ENCODE measurements at places on chromosomes 3 and 15. TPM values are rescaled to one million over a fixed set of nuclear protein-coding genes. Genes with fewer than 3 reads are reported as not detected.

Gene EPHB3
- 0.51 TPM for total RNA-seq

Gene SLC35G2
- total RNA-seq, result 2.4 TPM

Gene MAGI1
- 27.2 TPM for total RNA-seq

Gene HTR3E
- not detected for total RNA-seq

Gene CRABP1
- total RNA-seq, result not detected

Gene STAC
- total RNA-seq, result 0.19 TPM

Gene GOLGA6L4
- total RNA-seq, result 3.5 TPM

Gene FGF7
- total RNA-seq, result 0.43 TPM

Gene UNC13C
- total RNA-seq, result not detected

Gene TMEM45A
- 189 TPM for total RNA-seq

Gene NMNAT3
- 2.1 TPM for total RNA-seq

Gene MOBP
- not detected for total RNA-seq

Gene NRROS
- 1.2 TPM for total RNA-seq

Gene CLDN1
- 136 TPM for total RNA-seq

Gene GABRA5
- not detected for total RNA-seq

Gene FRMD5
- total RNA-seq, result not detected

DNA sequence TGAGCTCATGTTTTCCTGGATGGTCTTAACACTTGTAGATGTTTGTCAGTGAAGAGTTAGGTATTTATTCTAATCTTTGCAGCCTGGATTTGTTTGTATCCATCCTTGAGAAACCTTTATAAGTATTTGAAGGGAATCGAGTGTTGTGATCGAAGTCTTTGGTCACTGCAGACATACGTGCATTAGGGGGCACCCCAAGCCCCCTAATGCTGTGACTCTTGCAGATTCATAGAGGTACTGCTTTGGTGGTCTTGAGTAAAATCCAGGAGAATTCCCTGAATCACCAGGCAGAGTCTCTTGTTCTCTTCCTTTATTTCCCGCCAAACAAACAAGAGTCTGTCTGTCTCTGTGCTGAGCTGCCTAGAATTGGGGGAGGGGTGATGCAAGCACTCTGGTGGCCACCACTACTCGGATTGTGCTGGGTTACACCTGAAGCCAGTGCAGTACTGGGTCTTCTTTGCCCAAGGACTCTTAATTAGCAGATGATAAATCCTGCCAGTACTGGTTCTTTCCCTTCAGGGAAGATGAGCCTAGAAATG, 170.5 kb upstream of the POU1F1 start:
- no peak for DNase-seq

- no peak for DNase-seq
Measured at GRCh38 chr3:159788291-159788690, 200.3 kb upstream of the IL12A start.

GRCh38 chr3:54999159-54999558, 71.3 kb upstream of the LRTM1 start:
- DNase-seq, result no peak

- DNase-seq, result peak; percentile 50
Measured at GRCh38 chr3:40719660-40720287, 195.0 kb downstream of the ZNF621 start.

DNA sequence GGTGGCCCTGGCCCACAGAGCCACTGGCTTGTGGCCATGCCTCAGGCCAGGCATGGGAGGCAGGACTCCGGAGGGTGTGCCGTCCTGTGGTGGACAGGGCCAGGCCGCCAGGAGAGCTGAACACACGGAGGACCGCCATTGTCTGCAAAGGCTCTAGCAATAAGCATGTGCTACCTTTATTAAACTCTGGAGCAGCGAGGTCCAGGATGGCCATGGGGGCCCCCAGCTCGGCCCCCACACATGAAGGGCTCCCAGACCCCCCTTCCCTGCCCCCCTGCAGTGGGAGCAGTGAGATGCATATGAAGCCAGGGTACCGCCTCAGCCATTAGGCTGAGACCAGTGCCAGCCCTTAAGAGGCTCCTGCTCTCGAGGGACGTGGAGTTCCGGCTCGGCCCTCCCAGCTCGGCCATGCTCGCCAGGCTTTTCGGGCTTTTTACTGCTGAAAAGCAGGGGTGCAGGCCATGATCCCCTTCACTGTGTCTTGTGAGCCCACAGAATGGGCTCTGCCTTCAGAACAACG, 2.7 kb downstream of the AMIGO3 start:
- DNase-seq, result peak; percentile 46

DNA sequence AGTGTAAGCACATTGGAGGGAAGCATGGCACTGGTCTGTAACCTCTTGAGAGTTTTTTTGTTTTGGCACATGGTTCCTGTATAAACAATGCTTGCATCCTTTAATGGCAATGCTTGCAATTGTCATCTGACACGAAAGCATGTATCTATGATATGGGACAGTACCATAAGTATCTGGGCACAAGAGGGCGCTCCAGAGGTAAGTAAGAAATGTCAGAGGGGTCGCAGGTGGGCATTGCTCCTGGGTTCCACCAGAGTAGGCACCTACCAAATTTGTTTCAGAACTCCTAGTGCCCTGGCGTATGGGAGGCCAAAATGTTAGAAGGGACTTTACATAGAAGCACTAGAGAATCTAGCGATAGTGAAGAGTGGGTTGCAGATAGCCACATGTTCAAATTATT, 58.7 kb upstream of the BCHE start:
- DNase-seq, result no peak

GRCh38 chr3:13676356-13677017, 127.6 kb downstream of the FBLN2 start:
- no peak for DNase-seq

- no peak for DNase-seq
Measured at GRCh38 chr15:36331531-36332275, 247.7 kb upstream of the CDIN1 start.

DNA sequence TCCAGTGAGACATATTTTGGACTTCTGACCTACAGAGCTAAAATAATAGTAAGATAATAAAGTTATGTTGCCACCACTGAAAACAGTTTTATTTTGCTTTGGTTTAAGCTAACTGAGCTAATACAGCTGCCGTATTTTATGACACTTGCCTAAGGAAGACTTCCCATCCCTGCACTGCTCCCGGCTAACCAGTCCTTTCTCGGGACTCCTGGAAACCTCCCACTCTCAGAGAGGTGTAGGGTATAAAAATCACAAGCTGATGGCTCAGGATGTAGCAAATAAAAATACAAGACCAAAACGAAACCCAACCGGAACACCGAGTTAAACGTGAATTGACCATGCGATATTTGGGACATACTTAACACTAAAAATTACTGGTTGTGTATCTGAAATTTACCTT, 448 bp upstream of the KBTBD12 start:
- no peak for DNase-seq

DNA sequence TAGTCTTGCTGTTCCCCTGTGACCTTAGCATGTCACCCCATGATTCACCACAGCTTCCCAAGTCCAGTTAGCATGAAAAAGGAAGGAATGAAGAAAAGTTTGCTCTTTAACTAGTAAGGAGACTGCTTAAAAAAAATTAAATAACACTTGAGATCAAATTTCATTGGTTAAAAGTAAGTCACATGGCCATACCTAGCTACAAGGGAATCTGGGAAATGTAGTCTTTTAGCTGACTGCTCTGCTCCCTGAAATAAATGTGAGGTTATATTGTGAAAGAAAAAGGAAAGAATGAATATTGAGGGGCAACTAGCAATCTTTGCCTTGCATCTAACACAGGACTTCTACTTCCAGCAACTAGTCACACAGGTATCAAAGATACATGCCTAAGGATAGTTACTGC, 84.7 kb upstream of the LRRN1 start:
- DNase-seq, result no peak

DNA sequence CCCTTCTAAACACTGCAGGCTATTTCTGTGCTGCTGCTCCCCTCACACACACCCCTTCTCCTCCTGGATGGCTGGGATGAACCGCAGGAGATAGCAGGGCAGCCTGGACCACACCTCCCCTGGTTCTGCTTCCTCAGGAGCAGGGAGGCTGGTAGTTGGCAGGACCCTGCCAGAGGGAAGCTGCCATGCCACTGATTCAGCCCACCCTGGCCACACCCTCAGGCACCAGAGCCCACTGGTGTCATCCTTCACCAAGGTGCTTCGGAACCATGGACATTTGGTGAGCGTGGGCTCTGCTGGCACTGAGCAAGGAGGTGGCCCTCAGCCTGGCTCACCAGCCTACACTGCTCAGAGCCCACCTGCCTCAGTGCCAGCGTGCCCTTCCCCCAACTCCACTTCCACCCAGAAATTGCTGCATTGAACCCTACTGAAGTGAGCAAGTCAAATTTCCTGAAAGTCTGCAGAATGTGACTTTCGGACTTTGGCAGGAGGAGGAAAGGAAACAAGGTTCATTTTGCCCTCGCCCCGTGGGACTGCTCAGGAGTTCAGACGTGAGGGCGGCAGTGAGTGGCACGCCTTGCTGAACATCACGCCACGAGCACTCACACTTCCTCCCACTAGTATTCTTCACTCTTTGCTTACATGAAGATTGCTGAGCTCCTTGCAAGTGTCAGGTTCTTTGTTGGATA, 26.3 kb downstream of the BMF start:
- DNase-seq, result no peak

GRCh38 chr3:94362393-94362792, 299.5 kb downstream of the NSUN3 start:
- no peak for DNase-seq

DNA sequence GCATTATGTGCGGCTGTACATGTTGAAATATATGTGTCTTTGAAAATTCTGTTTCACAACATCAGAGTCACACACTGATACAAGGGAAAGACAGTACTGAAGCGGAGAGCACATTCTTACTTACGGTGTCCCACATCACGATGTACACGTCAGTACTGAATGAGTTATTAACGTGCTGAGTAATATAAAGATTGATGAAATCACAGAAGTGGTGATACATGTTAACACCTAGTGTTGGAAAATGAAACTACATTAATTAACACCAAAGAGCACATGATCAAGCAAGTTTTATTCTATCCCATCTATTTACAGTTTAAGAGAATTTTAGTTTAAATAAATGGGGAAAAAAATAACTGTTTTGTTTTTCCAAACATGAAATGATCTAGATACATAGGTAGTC, 15.6 kb downstream of the EOGT start:
- no peak for DNase-seq

- no peak for DNase-seq
Measured at GRCh38 chr3:38022301-38022700, 7.1 kb downstream of the PLCD1 start.

- DNase-seq, result no peak
Measured at GRCh38 chr3:160931474-160931873, 173.7 kb downstream of the B3GALNT1 start.

DNA sequence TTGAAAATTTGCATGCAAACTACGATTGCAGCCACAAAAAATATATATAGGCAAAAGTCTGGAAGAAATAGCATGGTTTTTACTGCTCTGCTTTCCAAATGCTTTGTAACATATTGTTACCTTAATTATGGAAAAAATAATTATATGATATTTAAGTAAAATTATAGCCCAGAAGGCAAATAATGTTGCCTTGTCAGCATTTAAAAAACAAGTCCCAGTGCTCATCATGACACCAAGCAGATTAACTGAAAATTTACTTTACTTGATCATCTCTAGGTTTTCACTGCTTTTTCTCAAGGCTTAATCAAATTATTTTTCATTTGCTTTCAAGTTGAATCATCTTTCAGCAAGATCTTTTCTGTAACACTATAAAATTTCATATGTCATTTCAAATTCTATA, 262.9 kb downstream of the ZMAT3 start:
- no peak for DNase-seq

GRCh38 chr3:101027286-101027685, 34.1 kb upstream of the ABI3BP start:
- DNase-seq, result no peak

- DNase-seq, result no peak
Measured at GRCh38 chr15:77607894-77608261, 24.8 kb downstream of the LINGO1 start.

DNA sequence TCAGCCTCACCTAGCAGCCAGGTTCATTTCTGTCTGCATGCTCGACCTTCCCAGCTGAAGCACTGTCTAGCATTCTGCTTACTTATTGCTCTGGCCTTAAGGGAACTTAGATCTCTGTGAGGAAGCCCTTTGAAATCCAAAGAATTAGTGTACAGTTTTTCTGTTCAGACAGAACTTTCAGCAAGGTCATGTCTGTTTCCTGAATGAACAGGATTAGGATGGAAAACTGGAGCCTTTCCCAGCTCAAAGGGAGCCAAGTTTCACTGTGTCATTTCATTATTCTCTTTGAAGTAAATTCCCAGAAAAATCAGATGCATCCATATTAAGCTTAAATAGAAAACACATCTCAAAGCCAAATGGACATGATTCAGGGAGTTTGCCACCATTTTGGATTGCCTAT, 457.3 kb upstream of the KCNMB2 start:
- DNase-seq, result no peak

DNA sequence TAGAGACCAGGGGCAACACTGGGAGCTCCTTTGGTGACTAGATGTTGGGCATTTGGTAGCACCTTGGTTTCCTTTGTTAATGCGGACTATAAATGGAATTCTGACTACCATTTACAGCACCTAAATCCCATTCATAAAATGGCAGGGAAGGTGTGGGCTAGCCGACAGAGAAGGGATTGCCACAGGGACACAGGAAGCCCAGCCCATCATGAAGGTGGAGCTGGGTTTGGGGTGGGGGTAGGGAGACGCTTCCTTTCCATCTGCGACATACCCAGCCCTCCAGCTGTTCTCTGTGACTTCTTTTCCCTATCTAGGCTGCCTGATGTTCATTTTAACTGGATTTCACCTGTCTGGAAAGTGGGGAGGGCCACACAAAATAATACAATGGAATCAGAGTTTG, 21.0 kb downstream of the ABHD2 start:
- DNase-seq, result no peak

DNA sequence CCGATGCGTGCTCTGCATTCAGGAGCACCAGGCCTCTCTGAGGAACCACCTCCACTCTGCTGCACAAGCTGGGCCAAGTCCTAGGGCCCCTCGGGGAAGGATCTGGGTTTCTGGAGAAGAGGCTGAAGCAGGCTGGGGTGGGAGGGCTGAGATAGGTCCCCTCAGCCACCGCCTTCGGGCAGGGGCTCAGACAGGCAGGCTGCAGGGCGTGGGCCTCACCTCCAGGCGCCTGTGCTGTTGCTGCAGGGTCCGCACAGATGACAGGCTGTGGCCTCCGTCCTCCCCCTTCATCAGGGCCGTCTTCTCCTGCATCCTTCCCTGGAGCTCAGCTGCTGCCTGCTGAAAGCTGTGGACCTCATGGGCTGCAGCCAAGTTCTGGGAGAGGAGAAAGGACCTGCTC, 15.2 kb downstream of the PLA2G4B start:
- DNase-seq, result no peak

DNA sequence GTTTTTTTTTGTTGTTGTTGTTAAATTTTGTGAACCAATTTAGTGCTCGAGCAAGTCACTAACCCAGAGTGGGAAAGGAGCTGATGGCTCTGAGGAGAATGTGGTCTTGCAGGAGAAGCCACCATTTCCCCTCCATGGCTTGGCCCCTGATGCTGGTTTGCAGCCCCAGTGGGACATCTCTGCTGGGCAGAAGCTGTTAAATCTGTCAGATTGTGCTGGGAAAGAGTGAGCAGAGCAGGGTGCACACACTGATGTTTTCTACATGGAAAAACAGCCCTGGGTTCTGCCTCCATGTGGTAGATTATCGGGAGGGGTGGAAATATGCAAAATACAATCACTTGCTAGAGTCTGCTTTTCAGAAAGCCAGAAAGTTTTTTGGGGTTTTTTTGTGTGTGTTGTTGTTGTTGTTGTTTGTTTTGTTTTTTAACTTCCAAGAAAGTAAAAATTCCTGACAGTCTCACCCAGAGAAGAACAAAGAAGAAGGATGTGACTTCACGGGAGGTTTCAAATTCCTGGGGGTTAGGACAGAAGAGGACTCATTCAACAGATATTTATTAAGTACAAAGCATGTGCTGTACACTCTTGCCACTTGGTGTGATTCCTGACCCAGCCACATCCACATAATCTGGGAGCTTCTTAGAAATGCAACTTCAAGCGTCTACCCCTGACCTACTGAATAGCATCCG, 133.7 kb downstream of the FOXB1 start:
- no peak for DNase-seq
